Stimulated activated CD4-positive, alpha-beta T cell treated with anti-CD3 and anti-CD28 coated beads, Interleukin-15, amount 100 ng/mL, for 48 hours (primary cell): ENCODE measurements at places on chromosomes 11 and 22.

DNA sequence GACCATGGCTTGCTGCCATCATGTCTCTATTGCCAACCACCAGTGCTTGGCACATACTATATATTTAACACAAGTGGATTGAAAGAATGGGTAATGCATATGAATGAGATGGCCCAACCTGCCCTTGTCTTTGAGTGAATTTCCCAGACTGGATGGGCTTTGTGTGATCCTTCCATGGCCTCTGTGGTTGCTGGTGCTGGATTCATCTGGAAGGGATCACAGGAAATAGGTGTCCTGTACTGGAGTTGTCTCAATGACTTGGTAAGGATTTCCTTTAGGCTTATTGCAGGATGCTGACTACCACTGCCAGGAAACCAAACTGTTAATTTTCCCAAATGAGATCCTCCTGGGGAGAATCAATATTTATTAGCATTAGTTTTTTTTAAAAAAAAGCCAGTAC is 328.6 kb downstream of the TMEM135 start:
- no peak for DNase-seq

GRCh38 chr11:131760091-131761061 is 390.0 kb downstream of the NTM start:
- DNase-seq, result no peak

GRCh38 chr11:3080104-3080503 is 22.9 kb upstream of the CARS1 start:
- no peak for DNase-seq

DNA sequence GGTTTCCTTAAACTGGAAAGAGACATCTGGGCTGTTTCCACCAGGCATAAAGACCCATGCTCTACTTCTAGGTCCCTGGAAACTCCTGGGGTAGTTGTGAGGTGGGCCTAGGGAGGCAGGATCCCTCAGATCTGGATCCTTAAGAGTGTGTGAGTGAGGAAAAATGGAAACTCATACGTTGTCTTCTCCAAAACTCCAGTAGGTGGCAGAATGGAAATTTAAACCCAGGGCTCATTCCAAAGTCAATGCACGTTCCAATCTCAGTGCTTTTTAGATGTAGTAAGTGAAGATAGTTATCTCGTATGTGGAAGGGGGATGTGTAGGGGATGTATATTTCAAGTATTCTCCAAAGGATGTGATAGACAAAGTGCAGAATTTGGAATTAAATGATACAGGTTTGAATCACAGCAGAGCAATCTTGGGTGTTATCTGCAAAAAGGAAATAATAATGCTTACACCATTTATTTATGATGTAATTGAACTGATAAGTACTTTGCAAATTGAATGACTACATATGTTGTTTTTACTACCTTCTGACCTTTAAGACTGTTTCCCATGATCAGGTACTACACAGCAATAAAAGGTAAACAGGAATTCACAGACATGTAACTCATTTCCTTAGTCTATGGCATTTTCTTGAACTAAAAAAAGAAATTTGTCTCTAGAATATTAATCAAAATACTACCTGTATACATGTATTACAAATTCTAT is 13.1 kb upstream of the MMP1 start:
- DNase-seq, result no peak

GRCh38 chr22:48636746-48637145 is 1190.9 kb downstream of the BRD1 start:
- DNase-seq, result no peak

- no peak for DNase-seq
These were observed 126.0 kb upstream of the MTNR1B start for GRCh38 chr11:92843455-92843854.

- no peak for DNase-seq
These were observed 18.2 kb upstream of the KIRREL3 start for GRCh38 chr11:127018683-127019279.

- DNase-seq, result no peak
These were observed 321.7 kb downstream of the TMEM135 start for GRCh38 chr11:87359401-87359800.
